ENCODE measurements at places on chromosomes 6 and 20. TPM values are rescaled to one million over a fixed set of nuclear protein-coding genes. Genes with fewer than 3 reads are reported as not detected.

CST4 gene
- not detected for total RNA-seq

SEL1L2 gene
- not detected for total RNA-seq

OPN5 gene
- total RNA-seq: under 0.01 TPM

- DNase-seq: no peak
Measured at GRCh38 chr6:154496793-154497517, 13.5 kb downstream of the CNKSR3 start.
